ENCODE measurements at places on chromosomes 6 and 20.

DNA sequence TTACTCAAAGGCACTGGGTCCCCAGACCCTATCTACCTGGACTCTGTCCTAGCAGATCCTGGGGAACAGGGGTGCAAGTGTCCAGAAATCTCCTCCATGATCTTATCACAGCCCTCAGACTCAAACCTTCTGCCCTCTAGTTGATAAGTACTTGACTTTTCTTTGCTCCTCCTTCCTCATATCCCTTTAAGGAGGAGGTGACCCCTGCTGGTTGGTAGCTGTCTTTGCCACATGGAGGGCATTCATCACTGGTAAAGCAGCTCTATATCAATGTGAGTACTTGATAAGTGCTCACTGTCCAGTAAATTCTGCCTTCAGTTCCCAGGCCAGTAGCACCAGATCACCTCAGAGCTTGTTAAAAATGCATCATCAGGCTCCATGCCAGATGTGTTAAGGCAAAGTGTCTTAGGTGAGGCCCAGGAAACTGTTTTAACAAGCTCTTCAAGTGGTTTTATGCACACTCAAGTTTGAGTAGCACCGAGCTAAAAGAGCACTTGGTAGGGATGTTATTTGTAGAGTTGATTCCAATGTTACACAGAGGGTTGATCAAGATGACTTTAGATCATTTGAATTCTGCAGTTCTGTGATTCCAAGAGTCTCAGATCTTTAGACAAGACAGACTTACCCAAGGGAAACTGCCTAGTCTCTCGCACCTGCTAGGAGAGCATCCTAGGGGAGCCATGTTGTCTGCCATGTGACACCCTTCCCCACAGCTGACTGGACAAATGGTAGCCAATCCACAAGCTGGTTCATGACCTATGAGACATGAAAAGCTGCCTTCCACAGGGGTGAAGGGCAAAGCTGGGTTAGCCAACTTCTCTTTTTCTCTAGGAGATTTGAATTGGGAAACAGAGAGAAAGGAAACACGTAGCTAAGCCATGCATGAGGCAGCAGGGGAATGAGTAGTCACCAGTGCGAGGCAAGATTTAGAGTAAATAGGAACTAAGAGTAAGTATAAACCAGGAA is 18.6 kb downstream of the TREML2 start:
- H3K4me3 ChIP-seq = no peak overlapping the region
- no peak overlapping the region for H3K27ac ChIP-seq
- peak; percentile 55 for DNase-seq
- H3K36me3 ChIP-seq = no peaks in the 10 kb centered on the region
- peaks cover 10% of the 10 kb centered on the region for H3K27me3 ChIP-seq

DNA sequence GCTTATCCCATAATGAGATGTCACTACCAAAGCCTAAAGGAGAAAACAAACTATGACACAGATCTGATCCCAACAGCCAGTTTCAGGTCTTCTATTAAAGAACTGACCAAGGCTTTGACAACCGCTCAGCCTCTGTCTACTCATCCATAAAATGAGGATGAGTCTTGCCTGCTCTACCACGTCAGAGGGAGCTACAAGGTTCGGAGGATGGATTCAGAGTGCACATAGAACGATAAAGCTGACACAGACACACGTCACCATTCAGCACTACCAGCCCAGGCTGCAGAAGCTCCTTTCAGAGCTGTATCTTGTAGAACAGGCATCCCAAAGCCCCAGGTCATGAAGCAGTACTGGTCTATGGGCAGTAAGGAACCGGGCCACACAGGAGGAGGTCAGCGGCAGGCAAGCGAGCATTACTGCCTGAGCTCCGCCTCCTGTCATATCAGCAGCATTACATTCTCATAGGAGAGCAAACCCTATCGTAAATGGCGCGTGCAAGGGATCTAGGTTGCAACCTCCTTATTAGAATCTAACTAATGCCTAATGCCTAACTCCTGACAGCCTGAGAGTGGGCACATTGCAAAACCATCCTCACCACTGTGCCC is 25.1 kb downstream of the KIF16B start:
- H3K27me3 ChIP-seq = no peaks in the 10 kb centered on the region
- H3K27ac ChIP-seq = no peak overlapping the region
- no peak overlapping the region for H3K4me3 ChIP-seq
- no peaks in the 10 kb centered on the region for H3K4me1 ChIP-seq
- DNase-seq = no peak

GRCh38 chr20:18133962-18134361 is 3.7 kb upstream of the KAT14 start:
- no peaks in the 10 kb centered on the region for H3K36me3 ChIP-seq
- no peak for DNase-seq
- H3K4me1 ChIP-seq = no peaks in the 10 kb centered on the region
- H3K27me3 ChIP-seq = peaks cover 5% of the 10 kb centered on the region

DNA sequence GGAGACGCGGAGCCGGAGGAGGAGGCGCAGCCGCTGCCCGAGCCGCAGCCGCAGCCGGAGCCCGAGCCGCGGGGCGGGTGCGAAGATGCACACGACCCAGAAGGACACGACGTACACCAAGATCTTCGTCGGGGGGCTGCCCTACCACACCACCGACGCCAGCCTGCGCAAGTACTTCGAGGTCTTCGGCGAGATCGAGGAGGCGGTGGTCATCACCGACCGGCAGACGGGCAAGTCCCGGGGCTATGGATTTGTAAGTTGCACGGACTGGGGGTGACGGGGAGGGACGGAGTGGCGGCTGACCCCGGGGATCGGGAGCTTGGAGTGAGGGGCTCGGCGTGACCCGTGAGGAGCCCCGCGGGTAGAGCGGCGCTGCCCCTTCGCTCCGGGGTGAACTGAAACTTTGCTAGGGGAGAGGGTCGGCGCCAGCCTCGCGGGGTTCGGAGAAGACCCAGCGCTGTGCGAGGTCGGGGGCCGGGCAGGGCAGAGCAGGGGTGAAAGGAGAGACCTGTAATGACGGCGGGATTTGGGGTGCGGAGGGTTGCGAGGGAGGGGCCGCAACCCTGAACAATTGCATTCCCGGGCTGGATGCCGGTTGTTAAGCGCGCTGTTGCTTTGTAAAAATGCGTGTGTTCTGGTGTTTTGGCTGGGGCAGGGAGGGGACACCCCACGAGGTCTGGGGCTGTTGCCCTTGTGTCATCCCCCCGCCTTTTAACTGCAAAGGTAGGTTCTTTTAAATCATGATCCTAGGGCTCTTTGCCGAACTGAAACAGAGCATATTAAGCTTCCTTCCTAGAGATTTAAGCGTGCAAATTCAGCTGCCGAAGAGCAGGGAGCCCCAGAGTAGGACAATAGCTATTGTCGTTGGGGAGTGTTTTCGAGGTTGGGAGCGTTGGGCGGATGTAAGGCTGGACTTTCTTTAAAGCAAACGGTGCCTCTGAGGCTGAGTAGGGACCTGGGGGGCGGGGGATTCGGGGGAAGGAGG is 628 bp downstream of the RBM24 start:
- no peaks in the 10 kb centered on the region for H3K27me3 ChIP-seq
- H3K4me1 ChIP-seq = peaks cover 6% of the 10 kb centered on the region
- peak overlapping the region; percentile 57 for H3K4me3 ChIP-seq
- H3K27ac ChIP-seq = no peak overlapping the region
- DNase-seq = peak; percentile 53

DNA sequence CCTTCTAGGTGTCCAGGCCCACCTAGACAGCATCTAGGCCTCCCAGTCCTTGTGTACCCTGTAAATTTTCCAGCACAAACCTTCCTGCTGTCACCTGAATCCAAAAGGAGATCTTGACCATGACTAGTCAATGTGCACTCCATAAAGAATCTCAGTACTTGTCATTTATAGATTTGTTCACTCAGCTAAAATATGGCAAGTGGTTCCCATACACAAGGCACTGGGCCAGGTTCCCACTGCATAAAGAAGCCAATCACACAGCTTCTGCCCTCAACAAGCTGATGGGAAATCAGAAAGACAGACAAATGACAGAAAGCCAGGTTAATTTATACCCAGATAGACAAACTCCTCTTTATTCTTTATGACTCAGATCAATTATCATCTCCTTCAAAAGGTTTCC is 526.8 kb downstream of the CD83 start:
- DNase-seq = no peak
- no peaks in the 10 kb centered on the region for H3K36me3 ChIP-seq
- no peak overlapping the region for H3K4me3 ChIP-seq
- H3K27ac ChIP-seq = no peak overlapping the region
- H3K27me3 ChIP-seq = no peaks in the 10 kb centered on the region

DNA sequence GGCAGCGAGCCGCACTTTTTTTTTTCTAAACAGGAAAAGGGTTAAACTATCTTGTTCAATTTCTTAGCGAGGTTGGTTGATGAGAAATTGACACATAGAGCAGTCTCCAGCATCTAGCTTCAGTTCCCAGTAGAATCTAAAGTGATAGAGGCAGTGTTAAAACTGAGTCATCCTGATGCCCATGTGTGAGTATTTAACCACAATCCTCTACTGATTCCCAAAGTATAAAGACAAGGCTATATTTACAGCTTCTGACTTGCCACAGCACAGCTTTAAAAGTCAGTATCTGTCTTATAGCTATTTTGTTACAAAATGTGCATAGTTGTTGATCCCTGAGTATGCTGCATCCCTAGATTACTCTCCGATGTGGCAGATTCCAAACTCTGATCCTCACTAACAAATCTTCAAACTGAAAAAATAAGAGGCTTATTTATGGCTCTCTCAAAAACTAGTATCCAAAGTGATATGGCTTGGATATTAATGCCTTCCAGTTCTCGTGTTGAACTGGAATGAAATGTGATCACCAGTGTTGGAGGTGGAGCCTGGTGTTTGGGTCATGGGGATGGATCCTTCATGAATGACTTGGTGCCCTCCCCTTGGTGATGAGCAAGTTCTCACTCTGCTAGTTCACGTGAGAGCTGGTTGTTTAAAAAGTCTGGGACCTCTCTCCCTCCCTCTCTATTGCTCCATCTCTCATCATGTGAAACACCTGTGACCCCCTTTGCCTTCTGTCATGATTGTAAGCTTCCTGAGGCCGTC is 13.1 kb upstream of the POPDC3 start:
- H3K27ac ChIP-seq = peak overlapping the region; percentile 2
- DNase-seq = no peak
- no peaks in the 10 kb centered on the region for H3K36me3 ChIP-seq
- peaks cover 2% of the 10 kb centered on the region for H3K4me1 ChIP-seq
- no peak overlapping the region for H3K4me3 ChIP-seq

DNA sequence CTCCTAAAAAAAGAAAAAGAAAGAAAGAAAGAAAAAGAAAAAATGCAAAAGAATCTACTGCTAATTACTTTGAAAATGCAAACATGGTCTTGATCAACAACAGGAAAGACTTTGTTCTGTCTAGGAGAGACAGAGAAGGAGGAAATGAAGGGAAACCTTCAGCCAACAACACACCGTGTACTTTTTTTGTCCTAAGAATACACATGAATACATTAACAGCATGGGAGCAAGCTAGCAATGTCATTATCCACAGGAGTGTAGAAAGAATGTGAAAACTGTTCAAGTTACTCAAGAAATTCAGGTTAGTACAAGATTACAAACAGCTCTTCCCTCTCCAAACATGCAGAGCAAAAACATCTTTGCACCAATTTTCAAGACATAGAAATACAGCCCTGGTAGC is 326.3 kb downstream of the UBE3D start:
- no peaks in the 10 kb centered on the region for H3K27me3 ChIP-seq
- H3K27ac ChIP-seq = no peak overlapping the region
- H3K4me3 ChIP-seq = no peak overlapping the region
- no peaks in the 10 kb centered on the region for H3K36me3 ChIP-seq

- peaks cover 27% of the 10 kb centered on the region for H3K36me3 ChIP-seq
- no peak overlapping the region for H3K4me3 ChIP-seq
- DNase-seq = no peak
- no peak overlapping the region for H3K27ac ChIP-seq
Measured at GRCh38 chr20:34403908-34404307, 40.8 kb downstream of the ITCH start.

- H3K27me3 ChIP-seq = no peaks in the 10 kb centered on the region
- DNase-seq = peak; percentile 19
- peaks cover 3% of the 10 kb centered on the region for H3K4me1 ChIP-seq
- peak overlapping the region; percentile 31 for H3K27ac ChIP-seq
Measured at GRCh38 chr6:14075095-14075503, 42.5 kb upstream of the CD83 start.

DNA sequence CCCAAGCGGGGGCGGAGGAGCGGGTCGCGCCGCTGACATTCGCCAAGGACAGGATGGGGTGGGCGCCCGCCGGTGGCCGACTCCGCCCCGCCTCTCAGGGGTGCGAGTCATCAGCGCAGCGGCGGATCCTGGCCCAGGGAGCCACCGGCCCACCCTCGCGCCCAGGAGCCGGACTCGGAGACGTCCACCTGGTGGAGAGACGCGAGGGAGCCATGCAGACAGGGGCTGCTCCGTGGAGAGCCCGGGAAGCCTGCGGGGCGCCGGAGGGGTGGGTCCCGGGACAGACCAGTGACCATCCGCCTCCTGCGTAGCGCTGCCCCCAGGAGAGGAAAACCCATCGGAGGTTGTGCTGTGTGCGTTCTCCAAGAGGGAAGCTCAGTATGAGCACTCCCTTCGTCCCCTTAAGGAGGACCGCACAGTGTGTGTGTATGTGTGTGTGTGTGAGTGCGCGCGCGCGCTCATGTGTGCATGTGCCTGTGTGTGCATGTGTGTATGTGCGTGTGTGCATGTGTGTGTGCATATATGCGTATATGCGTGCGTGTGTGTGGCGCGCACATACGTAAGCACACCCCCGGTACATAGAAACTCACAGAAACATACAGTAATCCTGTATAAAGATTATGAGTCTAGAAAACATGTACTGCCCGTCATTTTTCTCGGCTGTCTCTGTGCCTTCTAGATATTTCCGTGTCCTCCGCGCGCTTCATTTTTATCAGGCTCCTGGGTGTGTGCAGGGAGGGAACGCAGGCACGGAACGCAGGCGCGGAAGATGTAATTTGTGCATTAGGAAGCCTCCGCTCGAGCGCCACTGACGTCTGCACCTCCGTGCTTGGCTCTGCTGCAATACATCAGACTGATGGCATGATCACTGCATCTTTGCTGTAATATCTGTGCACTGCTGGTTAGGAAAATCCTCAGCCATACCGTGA is 158.9 kb downstream of the TBXT start:
- H3K36me3 ChIP-seq = no peaks in the 10 kb centered on the region
- peak; percentile 75 for DNase-seq
- H3K27me3 ChIP-seq = no peaks in the 10 kb centered on the region
- no peak overlapping the region for H3K27ac ChIP-seq
- peak overlapping the region; percentile 41 for H3K4me3 ChIP-seq
- peaks cover 38% of the 10 kb centered on the region for H3K4me1 ChIP-seq

DNA sequence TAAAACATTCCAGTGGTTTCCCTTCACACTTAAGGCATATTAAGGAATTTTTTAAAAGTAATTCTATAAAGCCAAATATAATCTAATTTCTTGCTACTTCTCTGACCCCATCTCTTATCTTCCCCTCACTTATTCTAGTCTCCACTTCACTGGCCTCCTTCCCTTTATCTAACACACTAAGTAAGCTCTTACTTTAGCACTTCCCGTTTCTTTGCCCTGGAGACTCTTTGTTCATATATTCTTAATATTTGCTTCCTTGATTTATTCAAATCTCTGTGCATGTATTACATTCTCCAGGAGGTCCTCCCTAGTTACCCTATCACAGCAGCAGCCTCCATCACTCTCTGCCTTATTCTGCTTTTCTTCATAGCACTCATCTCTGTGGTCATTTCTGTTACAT is 20.3 kb downstream of the GTPBP2 start:
- no peak for DNase-seq
- peaks cover 72% of the 10 kb centered on the region for H3K36me3 ChIP-seq
- H3K27ac ChIP-seq = no peak overlapping the region
- H3K4me3 ChIP-seq = no peak overlapping the region
- no peaks in the 10 kb centered on the region for H3K27me3 ChIP-seq

GRCh38 chr6:127477658-127478057 is 18.5 kb upstream of the KIAA0408 start:
- H3K27me3 ChIP-seq = no peaks in the 10 kb centered on the region
- no peak overlapping the region for H3K27ac ChIP-seq
- DNase-seq = no peak
- no peak overlapping the region for H3K4me3 ChIP-seq

GRCh38 chr6:47655719-47656595 is 42.4 kb upstream of the ADGRF4 start:
- H3K4me1 ChIP-seq = no peaks in the 10 kb centered on the region
- H3K36me3 ChIP-seq = no peaks in the 10 kb centered on the region
- H3K27me3 ChIP-seq = peaks cover 32% of the 10 kb centered on the region
- no peak for DNase-seq
